ENCODE measurements at places on chromosomes 1 and 21.
A peak's percentile ranks its signal among the peaks of the same experiment; 100 is the strongest.

GRCh38 chr1:9371391-9371935 lies 78.8 kb downstream of the SPSB1 start:
- DNase-seq = peak; percentile 83

DNA sequence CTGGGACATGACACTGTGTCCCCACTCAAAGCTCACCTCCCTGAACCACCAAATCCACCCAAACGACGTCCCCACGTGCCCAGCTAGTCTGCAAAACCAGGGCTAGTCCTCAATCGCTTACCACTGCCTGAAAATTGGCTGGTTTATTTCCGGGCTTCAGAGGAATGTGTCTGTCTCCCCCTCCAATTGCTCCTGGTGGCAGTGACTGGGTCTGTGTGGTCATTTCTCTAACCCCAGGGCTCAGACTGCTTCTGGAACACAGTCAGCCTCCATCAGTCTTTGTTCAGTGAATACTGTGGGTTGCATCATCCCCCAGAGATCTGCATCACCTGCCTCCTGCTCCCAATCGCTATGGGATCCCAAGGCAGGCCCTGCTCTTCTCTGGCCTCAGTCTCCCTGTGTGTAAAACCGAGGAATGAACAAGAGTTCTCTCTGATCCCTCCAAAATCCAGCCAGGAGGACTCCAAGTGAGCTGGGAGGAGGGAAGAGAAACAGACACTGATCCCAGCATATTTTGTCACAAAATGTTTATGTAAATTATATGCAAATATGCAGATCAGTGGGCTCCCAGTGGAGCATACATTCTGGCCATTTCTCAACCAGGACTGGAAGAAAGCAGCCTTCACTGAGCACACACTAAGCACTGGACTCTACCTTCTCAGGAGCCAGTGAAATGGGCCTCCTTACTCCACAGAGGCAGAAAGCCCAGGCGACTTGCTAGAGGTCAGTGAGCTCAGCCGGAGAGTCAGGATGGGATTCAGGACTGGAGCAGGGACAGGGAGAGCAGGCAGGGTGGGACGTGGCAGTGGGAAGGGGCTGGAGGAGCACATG lies 20.9 kb downstream of the SDC3 start:
- DNase-seq = peak; percentile 68

DNA sequence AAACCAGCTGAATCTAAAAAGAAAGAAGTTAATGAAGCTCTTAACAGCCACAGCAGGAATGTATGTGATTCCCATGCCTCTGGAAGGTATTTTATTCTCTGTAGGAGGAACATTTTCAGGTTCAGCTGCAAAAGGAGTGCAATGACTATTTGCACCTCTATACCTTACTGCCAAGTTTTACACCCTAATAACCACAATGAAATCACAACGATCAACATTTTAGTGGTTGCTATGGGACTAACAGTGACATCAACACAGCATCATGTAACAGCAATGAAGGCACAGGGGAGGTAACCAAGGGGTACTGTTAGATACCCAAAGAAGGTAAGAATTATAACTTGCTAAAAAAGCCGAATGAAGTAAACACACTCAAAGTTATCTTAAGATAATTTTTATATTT lies 116.3 kb upstream of the HP1BP3 start:
- peak; percentile 4 for DNase-seq

DNA sequence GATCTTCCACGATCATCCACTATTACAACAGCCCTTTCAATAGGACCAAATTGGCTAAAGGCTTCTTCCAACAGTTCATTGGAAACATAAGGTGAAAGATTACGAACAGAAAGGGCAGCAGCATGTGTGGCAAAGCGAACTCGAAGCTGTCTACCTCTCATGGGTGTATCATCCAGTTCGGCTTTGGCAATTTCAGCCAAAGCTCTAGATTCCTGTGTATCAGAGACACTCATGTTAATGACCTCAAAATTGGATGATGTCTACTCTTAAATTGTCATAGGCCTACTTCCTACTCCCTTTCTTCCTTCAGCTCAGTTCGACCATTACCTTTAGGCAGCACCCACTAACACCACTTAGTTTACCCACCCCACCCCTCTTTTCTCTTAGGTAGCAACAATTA lies 2.2 kb downstream of the SFPQ start:
- DNase-seq = no peak

GRCh38 chr1:4494558-4494957 lies 159.9 kb upstream of the AJAP1 start:
- no peak for DNase-seq

Data from AG08396 (cell line).